Hair follicle dermal papilla cell (primary cell): ENCODE measurements at places on chromosomes 2 and 18. TPM values are rescaled to one million over a fixed set of nuclear protein-coding genes. Genes with fewer than 3 reads are reported as not detected.

Gene RASGRP3
- 23.7 and 26.9 TPM in 2 replicates for total RNA-seq

Gene NAB1
- 40.1 and 51.8 TPM in 2 replicates for total RNA-seq

Gene LAMA3
- total RNA-seq: 4.9 and 5.1 TPM in 2 replicates

Gene ADAM23
- 0.12 and 0.97 TPM in 2 replicates for total RNA-seq

Gene CHMP3
- total RNA-seq: 66.5 and 78.6 TPM in 2 replicates
